ENCODE measurements at places on chromosomes 6 and 20.

GRCh38 chr6:16689788-16690607, 71.3 kb downstream of the ATXN1 start:
- no peak for DNase-seq

GRCh38 chr6:7140631-7141378, 33.0 kb downstream of the RREB1 start:
- peak; percentile 92 for DNase-seq

GRCh38 chr6:159031846-159032245, 12.9 kb downstream of the TAGAP start:
- no peak for DNase-seq

GRCh38 chr6:115058414-115059211, 715.8 kb upstream of the HS3ST5 start:
- DNase-seq = no peak

DNA sequence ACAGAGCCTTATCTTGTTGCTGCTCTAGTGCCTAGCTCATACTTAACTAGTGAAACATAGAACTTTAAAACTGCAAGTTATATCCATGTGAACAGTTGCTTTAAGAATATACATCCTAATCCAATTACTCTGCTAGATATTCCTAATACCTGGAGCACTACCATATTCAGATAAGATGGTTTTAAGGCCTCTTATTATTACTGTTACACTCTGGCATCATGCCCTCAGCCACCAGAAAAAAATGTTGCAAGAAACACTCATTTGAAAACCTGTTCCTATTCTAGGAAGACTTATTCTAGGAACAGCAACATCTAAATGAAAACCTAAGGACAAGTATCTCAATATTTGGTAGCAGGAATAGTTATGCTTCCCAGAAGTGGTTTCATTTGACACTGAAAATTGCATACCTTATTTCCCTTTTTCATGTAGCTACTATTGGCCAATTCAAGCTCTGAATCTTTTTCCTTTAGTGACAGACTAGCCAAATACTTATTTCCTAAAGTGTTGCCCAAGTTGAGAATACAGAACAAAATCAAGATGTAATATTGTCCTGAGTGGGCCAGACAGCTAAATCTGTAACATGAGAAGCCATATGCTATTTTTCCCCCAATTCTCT, 4.8 kb upstream of the MTFR2 start:
- DNase-seq = no peak

GRCh38 chr20:5718896-5719595, 31.2 kb upstream of the SHLD1 start:
- DNase-seq = no peak

- peak; percentile 63 for DNase-seq
Observed at GRCh38 chr6:111210194-111210728, 123.0 kb downstream of the SLC16A10 start.

- no peak for DNase-seq
Observed at GRCh38 chr20:5400164-5400762, 83.5 kb upstream of the PROKR2 start.

GRCh38 chr20:37243937-37244571, 17.6 kb downstream of the GHRH start:
- peak; percentile 10 for DNase-seq

DNA sequence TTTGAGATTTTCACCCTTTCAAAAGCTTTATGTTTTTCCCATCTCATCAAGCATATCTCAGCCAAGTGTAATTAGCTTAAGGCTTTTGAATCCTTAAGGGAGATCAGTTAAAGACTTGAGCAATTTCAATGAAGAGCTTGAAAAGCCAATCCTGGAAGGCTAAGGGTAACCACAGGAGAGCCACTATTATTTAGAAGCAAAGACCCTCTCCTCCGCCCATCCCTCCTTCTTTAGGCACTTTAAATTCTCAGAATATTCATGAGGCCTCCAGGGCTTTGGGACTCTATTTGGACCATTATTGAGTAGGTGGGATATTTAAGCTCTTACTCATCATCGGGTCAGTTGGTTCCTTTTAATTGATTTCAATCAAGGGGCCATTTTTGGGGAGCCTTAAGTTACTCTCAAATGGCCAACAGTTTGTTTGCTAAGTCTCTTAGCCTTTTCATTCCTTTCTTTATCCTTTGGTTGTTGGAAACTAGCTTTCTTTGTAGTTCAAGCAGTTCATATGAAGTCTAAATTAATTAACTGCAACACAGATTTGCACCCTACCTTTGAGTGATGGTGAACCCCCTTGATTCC, 567.2 kb downstream of the KIF16B start:
- no peak for DNase-seq

DNA sequence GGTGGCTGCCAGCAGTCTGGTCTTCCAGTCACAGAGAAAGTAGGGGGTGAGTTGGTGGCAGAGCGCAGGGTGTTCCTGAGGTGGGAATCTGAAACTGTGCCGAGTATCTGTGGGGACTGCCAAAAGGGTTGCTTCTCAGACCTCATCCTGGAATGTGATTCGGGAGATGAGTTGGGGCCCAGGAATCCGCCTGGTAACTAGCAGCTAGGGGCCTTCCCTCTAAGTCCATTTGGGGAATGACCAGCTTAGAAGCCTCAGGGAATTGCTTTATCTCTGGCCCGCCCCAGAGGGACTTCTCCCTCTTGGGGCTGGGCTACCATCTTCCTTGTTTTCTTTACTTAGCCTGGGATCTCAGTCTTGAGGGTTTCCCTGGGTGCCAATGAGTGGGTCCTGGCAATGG, 49.6 kb downstream of the MOCS1 start:
- no peak for DNase-seq

DNA sequence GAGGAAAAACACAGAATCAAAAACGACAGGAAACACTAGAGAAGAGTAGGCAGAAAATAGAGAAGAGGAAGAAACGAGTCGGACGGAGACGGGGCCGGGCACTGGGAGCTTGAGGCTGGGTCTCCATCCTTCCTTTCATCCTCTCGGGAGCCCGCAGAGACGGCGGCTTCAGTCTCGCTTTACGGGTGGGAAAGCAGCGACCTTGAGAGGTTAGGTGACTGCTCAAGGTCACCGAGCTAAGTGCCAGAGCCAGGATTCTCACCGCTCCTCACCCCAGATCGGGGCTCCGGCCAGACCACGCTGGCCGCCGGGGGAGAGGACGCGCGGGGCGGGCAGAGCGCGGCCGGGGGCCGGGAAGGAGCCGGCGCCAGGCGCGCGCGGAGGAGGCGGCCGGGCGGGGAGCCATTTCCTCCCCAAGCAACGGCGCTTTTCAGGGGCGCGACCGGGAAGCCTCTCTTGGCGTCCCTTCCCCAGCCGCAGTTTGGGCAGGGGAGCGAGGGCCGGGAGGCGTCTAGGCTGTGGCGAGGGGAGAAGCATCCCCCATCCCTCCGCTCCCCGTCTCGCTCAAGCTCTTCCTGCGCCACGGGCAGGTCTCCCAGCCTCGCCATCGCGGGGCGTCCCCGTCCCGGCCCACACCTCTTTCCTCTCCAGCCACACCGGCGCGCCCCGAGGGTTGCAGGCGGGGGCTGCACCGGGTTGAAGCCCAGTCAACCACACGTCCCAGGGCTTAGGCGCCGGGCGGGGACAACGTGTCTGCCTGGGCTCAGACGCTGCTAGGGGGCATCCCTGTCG, 24.1 kb upstream of the MAP3K7 start:
- DNase-seq = peak; percentile 69

DNA sequence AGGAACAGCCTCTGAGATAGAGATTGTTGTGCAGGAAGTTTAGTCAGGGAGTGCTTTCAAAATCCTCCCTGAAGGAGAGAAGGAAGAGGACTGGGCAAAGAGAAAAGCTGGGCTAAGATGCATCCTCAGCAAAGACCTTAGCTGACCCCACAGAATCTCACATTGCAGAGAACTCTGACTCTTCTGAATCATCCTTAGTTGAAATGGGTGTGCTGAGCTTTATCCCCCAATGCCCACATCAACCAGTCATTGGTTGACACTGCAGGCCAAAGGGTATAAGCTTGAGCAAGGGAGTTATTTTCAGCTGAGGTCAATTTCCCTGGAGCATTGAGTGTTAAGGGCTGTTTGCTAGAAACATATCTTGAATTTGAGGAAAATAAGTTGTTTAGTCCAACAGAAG, 732.2 kb downstream of the CBLN4 start:
- no peak for DNase-seq

DNA sequence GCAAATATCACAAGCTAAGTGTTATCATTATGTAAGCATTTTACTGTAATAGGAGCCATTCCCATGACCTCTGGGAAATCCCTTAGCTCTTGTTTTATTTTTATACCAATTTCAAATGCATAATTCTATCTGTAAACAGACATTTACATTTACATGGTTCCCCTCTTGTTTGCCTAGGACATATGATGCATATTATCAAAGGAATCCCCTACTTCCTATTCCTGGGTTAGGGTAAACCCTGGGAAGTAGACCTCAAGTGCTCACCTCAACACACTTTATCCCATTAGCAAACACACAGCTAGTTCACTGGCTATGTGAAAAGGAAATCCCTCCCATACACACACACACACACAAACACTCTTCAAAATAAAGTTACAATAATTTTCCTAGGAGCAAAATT, 27.1 kb downstream of the PDE10A start:
- no peak for DNase-seq

DNA sequence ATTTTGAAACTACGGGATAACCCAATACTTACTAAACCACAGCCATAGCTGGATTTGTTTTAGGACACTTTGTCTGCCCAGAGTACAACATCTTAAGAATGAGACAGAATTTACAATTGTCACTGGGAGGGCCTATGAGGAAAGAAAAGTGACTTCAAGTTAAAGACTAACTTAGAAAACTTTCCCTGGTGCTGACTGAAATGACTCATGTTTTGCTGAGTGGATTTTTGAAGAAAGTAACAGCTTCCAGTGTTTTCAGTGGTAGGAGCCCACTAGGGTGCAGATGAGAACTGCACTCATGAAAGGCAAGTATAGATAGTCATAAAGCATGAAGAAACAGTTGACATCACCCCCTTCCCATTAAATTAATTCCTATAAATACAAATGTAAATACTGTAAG, 988.2 kb upstream of the MAP3K7 start:
- no peak for DNase-seq

- DNase-seq = no peak
Observed at GRCh38 chr20:45230631-45231030, 9.5 kb downstream of the SEMG2 start.

- DNase-seq = no peak
Observed at GRCh38 chr6:169229615-169230321, 23.9 kb downstream of the THBS2 start.

GRCh38 chr20:40948465-40949267, 80.0 kb upstream of the TOP1 start:
- no peak for DNase-seq

GRCh38 chr20:48064929-48065328, 279.6 kb upstream of the SULF2 start:
- no peak for DNase-seq

GRCh38 chr20:44018259-44018941, 103.7 kb downstream of the TOX2 start:
- peak; percentile 57 for DNase-seq

- DNase-seq = no peak
Observed at GRCh38 chr6:13526727-13527670, 39.6 kb upstream of the GFOD1 start.

DNA sequence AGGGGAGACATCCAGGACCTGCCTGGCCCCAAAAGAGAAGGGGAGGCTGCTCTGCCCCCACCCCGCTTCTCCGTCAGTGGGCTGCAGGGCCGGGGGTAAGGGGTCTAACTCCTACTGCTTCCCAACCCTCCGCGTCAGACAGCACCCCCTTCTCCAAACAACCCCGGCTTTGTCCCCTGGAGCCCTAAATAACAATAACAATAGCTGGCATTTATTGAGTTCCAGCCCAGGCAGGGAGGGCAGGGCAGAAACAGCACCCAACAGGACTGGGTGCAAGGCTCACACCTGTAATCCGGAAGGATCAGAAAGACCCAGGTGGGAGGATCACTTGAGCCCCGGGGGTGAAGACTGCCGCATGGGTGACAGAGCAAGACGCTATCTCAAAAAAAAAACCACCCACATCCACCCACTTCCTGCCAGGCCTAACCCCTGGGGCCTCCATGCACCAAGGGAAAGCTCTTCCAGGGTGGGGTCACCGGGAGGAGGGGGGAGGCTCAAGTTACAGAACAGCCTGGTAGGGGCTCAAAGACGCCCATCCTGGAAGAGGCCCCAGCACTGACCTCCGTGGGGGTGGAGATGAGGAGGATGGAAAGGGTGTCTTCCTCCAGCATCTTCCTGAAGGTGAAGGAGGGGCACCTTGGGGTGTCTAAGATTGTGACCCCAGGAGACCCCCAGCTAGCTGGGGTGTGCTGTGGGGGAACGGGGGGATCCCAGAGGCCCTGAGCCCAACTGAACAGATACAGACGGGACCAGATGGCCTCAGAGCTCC, 1.3 kb upstream of the FNDC11 start:
- peak; percentile 81 for DNase-seq

- no peak for DNase-seq
Observed at GRCh38 chr20:6999381-6999780, 231.9 kb downstream of the BMP2 start.

- DNase-seq = peak; percentile 13
Observed at GRCh38 chr20:57785061-57785460, 75.2 kb upstream of the PMEPA1 start.

DNA sequence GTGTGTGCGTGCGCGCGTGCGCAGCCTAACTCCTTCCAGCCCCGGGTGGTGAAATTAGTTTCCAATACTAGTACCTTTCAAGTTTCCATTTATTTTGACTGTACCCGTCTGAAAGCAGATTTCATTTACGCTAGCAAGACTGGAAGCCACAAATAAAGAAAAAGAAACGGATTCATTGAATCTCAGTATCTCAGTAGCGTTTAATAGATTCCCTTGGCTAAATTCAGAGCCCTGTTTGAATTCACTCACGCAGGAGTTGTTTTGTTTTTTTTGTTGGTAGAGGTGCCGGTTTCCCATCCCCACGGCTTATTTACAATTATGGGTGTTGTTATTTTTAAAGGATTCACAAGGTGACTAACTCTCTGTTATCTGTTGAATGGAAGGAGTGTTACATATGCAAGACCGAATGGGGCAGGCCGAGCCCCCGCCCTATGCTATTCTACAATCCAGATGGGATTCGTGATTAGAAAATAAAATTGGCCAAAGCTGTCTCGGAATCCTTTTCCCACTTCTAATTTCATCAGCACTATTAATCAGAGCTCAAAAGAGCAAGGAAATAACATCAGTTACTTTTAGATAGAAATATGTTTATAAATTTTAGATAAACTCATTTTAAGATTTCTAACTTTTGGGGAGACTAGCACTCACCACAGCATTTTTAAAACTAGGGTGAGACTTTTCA, 2.3 kb upstream of the INSM1 start:
- no peak for DNase-seq

- no peak for DNase-seq
Observed at GRCh38 chr6:170473301-170473717, 79.8 kb downstream of the PSMB1 start.

Measured in activated effector memory CD4-positive, alpha-beta T cell treated with anti-CD3 and anti-CD28 coated beads, Interleukin-2, amount 50 U/mL, for 16 hours (primary cell).